ENCODE measurements at places on chromosomes 7 and 10.

DNA sequence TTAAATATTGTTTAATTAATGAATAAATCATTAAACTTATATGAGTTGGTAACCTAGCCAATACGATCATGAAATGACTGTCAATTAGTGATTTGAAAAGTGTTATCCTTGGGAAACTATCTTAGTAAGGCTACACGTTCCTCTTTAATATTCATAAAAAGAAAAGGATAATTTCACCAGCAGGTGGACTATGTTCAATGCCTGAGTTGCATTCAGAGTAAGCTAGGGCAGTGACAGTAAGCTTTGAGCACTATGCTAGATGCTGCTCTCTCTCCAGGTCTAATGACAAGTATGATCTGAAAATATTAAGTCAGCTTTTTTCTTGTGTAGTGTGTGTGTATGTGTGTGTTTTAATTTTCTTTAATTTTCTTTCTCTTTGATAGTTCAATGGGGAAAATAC is 486.3 kb upstream of the PCDH15 start:
- DNase-seq: no peak

DNA sequence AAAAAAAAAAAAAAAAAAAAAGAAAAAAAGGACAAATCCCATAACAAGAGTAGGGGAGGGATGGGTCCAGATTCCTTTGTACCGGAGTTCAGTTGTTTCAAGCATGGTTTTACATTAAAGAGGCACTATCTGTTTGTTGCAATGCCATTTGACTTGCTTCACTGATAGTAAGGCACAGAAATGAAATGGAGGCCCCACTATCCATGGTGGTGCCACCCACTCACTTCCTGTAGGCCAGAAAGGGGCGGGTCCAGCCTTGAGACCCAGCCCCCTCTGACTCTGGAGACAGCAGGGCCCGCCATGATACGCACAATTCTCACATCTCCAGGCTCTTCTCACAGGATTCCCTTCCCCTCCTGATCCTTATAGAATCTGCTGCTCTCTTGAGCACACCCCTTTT is 100.0 kb downstream of the CLEC2L start:
- DNase-seq: no peak

GRCh38 chr7:76340617-76341131 is 18.1 kb downstream of the YWHAG start:
- DNase-seq: no peak

GRCh38 chr7:157359581-157359980 is 22.8 kb downstream of the DNAJB6 start:
- DNase-seq: no peak

- no peak for DNase-seq
Observed at GRCh38 chr10:656883-657282, 32.6 kb downstream of the DIP2C start.

GRCh38 chr10:13000431-13000830 is 1.1 kb downstream of the CCDC3 start:
- DNase-seq: no peak

DNA sequence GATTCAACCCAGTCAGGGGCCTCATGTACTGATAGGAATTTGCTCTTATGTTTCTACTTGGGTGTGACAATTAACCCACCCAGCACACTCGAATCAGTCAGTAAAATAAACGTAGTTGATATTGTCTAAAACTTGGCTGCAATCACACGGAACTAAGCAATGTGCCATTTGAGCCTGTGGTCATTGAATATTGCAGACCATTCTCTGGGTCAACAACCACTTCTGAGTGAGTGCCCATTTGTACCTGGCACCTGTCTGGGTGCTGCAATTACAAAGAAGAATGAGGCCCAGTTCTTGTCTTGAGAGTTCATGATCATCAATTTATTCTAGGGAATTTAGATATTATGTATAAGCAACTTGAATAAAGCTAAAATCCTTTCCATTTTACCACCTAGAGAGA is 29.8 kb downstream of the NPY start:
- no peak for DNase-seq

DNA sequence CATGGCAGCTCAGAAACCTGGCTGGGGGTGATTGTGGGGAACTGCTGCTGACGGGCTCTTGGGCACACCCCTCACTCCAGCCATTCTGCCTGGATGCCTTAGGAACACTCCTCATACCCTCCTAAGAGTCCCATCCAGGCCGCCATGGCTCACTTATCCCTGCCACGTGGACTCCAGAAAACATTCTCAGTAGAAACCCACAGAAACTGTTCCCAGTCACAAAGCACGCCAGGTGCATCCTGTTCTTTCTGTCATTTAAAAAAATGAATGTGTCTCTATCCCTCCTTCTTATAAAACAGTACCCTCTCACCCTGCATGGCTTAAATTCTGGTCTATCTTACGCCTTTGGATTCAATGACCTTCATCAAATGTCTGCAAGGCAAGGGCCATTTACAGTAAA is 177.7 kb downstream of the CUX1 start:
- no peak for DNase-seq

GRCh38 chr10:71765176-71765904 is 8.0 kb downstream of the VSIR start:
- DNase-seq: no peak

DNA sequence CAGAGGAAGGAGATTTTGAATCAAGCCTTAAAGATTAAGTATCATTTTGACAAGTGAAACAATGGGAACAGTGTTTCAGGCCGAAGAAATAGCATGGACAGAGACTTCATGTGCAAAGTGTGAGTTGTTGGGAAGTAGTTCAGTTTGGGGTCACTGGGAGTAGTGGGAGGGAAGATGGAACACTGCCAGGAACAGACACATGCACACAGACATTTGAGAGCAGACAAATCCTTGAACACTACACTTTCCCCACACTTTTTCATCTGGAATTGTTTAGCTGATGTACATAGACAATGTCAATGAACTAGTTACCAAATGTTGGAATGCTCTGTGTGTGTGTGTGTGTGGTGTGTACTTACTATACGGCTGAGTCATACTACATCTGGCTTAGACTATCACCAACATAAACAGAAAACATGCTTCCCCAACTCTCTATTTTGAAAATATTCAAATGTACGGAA is 52.4 kb upstream of the LRRC17 start:
- DNase-seq: no peak

GRCh38 chr7:55477781-55478374 is 94.4 kb downstream of the VOPP1 start:
- DNase-seq: no peak

DNA sequence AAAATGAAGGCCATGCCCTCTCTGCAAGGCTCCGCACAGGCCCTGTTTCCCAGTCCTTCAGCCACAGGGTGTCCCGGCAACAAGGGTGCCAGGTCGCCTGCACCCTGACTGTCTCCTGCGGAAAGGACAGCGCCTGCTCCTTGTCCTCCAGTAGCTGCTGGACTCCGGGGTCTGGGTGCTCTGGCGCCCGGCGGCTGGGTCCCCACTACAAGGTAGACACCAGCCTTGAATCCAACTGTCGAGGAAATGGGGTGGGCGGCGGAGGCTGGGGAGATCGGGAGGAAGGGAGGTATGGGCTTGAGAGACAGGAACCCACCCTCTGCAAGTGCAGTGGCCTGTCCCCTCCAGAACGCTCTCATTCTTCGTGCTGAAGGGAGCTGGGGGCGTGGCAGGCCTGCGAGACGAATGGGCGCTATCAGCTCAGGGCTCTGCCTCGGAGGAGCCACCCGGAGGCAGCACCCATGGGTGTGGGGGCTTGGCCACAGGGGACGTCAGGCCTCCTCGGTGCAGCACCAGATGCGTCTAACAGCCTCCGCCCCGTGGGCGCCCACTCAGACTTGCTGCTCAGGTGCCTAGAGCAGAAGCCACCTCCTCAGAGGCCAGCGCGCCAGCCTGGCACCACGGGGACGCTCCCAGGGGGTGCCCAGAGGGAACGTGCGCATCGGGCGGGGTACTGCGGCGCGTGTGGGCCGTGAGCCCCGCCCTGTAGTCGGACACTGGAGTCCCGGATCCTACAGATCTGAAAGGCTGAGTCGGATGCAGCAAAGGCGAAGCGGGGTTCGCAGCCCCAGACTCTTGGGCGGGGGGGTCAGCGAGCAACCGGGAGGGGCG is 15.6 kb downstream of the ADAM8 start:
- DNase-seq: peak; percentile 21

- no peak for DNase-seq
Observed at GRCh38 chr10:131193923-131194322, 117.6 kb downstream of the TCERG1L start.

GRCh38 chr7:9978106-9979064 is 995.3 kb upstream of the PHF14 start:
- DNase-seq: no peak

DNA sequence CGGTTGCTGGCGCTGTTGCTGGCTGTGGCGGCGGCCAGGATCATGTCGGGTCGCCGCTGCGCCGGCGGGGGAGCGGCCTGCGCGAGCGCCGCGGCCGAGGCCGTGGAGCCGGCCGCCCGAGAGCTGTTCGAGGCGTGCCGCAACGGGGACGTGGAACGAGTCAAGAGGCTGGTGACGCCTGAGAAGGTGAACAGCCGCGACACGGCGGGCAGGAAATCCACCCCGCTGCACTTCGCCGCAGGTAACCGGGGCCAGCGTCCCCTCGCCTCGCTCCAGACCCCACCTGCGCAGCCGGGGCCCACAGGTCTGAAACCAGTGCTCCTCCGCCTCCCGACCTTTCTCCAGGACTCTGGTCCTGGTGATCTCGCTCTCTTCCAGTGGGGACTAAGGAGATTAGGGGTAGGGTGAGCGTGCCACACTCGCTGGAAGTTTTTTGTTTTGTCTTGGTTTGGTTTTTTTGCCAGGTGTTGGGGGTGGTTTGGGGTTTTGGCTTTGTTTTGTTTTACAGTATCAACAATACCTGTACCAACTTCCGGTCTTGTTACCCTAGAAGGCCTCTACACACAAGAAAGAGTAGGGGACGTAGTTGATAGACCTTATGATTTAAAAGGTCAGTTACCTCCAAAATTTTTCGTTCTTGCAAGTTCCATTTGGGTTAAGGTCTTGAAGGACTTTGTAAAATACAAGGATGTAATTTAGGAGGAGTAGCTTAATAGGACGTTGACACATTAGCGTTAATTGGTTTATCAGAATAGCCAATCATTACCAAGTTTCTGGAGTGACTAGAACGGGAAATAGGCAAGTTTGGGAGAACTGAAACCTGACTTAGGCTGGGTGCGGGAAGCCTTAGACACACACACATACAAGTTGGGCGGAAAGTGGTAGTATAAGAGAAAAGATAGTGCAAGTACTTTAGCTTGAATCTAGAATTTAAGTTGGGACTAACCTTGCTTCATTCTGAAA is 704 bp downstream of the TNKS2 start:
- DNase-seq: peak; percentile 9

DNA sequence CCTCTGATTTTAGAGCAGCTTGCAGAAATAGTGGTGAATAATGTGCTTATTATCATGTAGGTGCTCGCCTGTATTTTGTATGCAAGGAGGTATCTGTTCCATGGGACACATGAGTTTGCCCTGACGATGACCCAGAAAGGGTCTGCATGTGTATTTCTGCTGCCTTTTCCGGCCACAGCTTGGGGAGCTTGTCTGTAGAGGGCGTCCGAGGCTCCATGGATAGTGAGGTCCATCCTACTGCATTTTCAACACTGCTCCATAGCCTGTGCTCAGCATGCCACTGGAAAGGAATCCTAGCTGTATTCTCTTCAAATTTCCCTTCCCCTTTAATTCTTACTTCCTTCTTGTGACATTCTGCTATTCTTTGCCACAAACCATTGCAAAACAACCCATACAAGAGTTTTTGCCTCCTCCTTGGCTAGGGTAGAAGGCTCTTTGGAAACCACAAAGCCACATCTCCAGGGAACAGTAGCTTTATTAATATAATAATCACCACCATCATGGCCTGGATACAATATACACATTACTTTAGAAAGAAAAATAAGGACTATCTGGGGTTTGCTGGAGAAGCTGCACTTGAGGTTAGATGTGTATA is 127.7 kb downstream of the DYNC1I1 start:
- no peak for DNase-seq

- DNase-seq: no peak
Observed at GRCh38 chr10:124145109-124145870, 51.9 kb upstream of the CHST15 start.

DNA sequence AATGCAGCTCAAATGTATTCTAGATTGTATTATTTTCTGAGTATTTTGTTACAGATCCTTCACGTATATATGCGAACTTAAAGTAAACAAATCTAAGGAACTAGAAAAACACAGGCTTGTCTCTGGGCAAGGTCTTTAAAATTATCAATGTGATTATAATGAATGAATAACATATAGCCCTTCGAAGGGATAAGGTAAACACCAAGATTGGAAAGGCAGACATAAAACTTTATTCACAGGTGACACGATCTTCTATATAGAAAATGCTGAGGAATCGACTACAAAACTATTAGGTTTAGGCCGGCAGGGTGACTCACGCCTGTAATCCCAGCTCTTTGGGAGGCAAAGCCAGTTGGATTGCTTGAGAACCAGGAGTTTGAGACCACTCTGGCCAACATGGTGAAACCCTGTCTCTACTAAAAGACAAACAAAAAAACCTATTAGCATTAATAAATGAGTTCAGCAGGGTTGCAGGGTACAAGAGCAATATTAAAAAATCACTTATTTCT is 80.4 kb downstream of the CNNM2 start:
- no peak for DNase-seq

GRCh38 chr7:25180592-25180923 is 47.7 kb downstream of the NPVF start:
- no peak for DNase-seq
